ENCODE measurements at places on chromosomes 3 and 15.

- DNase-seq, result no peak
Measured at GRCh38 chr3:168250415-168250861, 154.7 kb upstream of the GOLIM4 start.

DNA sequence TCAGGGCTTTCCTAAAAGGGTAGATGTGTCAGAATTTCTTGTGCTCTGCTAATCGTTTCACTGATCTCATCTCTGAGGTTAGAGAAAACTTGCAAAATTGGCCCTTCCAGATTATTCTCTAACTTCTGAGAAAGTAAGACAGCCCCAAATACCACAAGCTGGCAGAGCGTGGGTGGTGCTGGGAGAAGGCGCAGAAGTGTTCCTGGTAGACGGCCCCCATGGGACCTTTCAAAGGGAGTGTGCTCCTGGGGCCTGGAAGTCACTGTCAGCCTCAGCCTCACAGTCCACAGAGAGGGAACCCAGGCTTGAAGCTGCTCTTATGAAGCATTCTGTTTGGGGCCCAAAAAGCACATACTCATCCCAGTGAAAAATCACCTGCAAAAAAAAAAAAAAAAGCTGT is 86.5 kb upstream of the PFN2 start:
- no peak for DNase-seq

DNA sequence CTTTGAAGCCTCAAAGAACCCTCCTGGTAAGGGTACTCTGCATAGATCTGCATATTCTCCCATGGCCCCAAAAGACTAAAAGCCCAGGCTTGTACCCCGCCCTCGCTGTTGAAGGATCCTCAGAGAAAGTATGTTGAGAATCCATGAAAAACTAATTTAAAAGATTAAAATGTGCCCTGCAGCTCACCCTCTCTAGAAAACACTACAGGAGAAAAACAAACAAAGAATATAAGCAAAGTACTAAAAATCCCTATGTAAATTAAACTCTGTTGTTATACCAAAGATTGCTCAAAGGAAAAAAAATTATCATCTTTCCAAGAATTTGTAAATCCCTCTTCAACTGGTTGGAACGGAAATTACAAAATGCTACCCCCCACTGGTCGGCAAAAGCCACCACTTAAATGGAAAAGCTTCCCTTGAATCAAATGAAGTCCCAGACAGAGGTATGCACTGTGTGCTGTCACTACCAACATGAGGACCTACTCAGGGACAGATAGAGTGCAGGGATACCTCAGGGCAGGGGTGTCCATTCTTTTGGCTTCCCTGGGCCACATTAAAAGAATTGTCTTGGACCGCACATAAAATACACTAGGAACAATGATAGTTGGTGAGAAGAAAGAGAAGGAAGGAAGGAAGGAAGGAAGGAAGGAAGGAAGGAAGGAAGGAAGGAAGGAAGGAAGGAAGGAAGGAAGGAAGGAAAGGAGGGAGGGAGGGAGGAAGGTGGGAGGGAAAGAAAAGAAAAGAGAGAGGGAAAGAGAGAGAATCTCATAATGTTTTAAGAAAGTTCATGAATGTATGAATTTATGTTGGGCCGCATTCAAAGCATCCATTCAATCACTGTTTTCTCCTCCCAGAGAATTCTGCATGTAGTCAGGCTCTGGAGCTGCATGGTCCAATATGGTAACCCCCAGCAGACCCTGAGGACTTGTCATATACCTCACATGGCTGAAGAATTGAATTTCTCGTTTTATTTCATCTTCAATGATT is 88.1 kb downstream of the MAGI1 start:
- no peak for DNase-seq

- no peak for DNase-seq
Measured at GRCh38 chr15:41777421-41777973, 3.2 kb downstream of the MAPKBP1 start.

GRCh38 chr15:81275711-81276392 is 48.1 kb downstream of the STARD5 start:
- no peak for DNase-seq

- DNase-seq, result no peak
Measured at GRCh38 chr3:187044206-187044605, 95.1 kb downstream of the RPL39L start.

DNA sequence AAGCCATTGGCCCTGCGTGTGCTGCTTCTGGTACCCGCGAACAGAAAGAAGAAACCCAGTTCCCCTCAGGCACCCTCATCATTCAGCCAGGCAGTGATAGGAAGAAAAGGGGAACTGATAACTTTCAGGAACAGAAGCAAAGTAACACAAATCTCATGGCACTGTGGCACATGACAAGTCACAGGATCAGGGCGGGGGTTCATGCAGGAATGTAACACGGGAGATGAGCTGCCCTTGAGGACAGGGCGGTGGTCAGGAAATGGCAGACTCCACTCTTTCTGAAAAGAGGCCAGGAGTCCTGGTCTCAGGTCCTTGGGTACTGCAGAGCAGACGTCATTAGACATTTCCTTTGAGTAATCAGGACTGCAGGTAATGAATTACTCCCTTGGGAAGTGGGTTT is 95.5 kb downstream of the CCNL1 start:
- DNase-seq, result no peak

GRCh38 chr3:72299823-72300222 is 514.9 kb upstream of the PROK2 start:
- no peak for DNase-seq

DNA sequence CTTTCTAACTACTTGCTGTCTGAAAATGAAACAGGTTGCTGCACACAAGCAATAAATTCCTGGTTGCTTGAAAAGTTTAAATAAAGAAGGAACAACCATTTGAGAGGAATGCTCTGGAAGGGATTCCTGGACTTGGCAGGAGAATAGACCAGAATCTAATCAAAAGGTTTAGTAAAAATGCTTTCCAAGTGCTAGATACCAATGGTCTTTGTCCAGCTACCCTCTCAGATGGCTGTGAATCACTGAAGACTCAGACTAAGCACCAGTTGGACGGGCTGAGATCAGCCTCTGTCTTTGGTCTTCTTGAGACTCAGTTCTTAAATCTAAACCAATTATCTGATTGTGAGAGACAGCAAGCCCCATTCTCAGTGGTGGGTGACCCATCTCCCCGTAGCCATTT is 27.7 kb upstream of the LPP start:
- DNase-seq, result no peak

DNA sequence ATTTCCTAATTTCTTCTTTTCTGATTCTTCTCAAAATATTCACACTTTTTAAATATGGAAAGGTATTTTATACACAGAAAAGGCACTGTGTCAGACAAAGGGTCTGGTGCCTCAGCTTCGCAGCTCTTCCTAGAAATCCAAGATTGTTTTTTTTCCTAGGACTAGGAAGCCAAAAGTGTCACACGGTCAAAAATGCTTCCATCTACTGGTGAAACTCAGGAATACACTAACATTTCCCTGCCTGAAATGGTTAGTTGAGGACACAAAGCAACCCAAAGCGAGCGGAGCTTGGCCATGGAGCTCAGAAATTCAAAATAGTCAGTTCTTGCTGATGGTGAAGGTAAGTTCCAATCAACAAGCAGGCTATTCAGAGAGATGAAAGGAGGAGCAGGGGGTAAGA is 426.5 kb upstream of the RASGRP1 start:
- no peak for DNase-seq

DNA sequence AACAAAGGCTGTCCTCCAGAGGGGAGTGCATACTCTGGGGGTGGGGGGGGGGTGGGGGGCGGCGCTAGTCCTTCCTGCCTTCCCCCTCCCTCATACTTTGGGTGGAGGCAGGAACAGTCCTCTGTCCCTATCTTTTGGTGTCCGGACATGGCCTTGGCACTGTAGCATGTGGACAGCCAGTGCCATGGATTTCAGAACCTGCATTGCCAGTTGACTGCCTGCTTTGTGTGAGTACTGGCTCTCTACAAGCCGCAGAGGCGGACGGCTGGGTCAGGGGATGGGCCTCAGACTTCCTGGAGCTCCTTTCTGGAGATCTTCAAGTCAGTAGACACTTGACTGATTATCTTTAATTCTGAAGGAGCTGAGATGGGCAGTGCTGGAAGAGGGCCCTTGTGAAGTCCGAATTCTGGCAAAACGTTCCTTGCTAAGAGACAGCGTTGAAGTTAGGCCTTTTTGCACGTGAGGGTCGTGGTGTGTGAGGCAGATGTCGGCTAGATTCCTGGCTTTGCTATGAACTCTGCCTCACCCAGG is 2.5 kb downstream of the CLDN11 start:
- no peak for DNase-seq

DNA sequence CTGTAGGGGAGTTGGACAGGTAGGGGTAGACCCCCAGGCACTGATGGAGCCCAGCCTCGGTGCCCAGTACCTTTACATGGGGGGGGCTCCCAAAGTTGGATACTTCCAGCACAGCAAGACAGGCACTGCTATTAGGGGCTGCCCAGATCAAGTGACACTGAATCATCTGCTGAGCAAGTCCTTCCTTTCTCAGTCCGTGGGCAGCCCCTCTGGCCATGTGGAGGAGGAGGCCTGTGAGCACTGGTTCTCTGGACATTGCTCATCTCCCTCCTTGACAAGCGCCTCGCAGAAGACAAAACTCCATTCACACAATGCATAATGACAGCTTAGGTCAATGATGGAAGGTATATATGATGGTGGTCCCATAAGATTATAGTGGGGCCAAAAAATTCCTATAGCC is 35.7 kb downstream of the EEFSEC start:
- DNase-seq, result no peak

GRCh38 chr15:30885814-30886213 is 17.9 kb upstream of the FAN1 start:
- DNase-seq, result no peak

- DNase-seq, result no peak
Measured at GRCh38 chr3:132445817-132446216, 28.5 kb downstream of the DNAJC13 start.

- no peak for DNase-seq
Measured at GRCh38 chr3:72281551-72281950, 496.6 kb upstream of the PROK2 start.
